ENCODE measurements at places on chromosomes 13 and 19. TPM values are rescaled to one million over a fixed set of nuclear protein-coding genes. Genes with fewer than 3 reads are reported as not detected.

DNA sequence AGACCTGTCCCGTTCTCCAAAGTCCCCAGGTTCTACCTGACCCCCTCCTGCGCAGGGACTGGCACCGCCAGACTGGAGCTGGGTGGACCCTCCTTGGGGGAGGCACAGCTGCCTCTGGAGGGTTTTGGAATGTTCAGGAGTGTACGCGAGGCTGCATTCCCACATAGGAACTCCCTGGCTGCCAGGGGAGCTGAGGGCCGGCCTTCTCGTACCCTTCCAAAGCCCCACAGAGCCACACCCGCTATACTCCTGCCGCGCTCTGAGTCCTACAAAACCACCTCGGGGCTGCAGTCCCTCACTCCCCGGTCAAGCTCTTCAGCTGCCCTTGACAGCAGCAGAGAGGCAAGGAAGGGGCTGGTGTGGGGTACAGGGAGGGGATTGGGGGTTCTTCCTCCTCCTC lies 484 bp upstream of the MUC16 start:
- no peak for DNase-seq

Gene RXFP2
- not detected for polyA plus RNA-seq

- DNase-seq = peak; percentile 94
Observed at GRCh38 chr13:42039946-42040729, 8.3 kb upstream of the DGKH start.

- no peak for DNase-seq
Observed at GRCh38 chr19:47660435-47660832, 51.5 kb downstream of the BICRA start.

GRCh38 chr13:48000559-48001113 lies 437 bp downstream of the SUCLA2 start:
- DNase-seq = no peak

DNA sequence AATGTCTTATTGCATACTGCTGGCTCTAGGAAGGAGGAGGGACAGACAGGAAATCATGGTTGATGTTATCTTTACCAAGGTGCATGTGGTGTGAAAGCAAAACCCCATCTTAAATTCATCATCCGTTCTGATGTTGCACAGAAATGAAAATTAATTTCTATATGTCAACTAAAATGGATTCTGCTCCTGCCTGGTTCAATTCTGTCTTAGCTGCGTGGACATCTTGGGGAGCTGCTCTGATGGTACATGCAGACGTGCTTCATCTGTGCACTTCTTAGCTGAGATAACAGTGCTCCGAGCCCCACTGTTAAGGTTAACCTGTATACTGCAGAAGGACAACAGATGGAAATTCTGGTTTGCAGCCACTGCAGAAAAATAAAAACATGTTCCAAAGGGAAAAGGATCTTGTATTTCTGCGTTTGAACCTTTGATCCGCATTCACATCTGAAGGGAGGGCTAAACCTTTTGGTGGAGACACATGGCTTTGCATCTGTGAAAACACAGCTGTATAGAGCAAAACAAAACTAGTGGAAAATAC lies 155.6 kb downstream of the TM9SF2 start:
- DNase-seq = no peak

- no peak for DNase-seq
Observed at GRCh38 chr13:110442930-110443621, 118.4 kb downstream of the RAB20 start.

Gene FBXO27
- polyA plus RNA-seq = 7.8 TPM

- DNase-seq = no peak
Observed at GRCh38 chr19:51542699-51543098, 11.2 kb upstream of the SIGLEC6 start.

- no peak for DNase-seq
Observed at GRCh38 chr19:18605546-18606280, 886 bp downstream of the CRLF1 start.

DNA sequence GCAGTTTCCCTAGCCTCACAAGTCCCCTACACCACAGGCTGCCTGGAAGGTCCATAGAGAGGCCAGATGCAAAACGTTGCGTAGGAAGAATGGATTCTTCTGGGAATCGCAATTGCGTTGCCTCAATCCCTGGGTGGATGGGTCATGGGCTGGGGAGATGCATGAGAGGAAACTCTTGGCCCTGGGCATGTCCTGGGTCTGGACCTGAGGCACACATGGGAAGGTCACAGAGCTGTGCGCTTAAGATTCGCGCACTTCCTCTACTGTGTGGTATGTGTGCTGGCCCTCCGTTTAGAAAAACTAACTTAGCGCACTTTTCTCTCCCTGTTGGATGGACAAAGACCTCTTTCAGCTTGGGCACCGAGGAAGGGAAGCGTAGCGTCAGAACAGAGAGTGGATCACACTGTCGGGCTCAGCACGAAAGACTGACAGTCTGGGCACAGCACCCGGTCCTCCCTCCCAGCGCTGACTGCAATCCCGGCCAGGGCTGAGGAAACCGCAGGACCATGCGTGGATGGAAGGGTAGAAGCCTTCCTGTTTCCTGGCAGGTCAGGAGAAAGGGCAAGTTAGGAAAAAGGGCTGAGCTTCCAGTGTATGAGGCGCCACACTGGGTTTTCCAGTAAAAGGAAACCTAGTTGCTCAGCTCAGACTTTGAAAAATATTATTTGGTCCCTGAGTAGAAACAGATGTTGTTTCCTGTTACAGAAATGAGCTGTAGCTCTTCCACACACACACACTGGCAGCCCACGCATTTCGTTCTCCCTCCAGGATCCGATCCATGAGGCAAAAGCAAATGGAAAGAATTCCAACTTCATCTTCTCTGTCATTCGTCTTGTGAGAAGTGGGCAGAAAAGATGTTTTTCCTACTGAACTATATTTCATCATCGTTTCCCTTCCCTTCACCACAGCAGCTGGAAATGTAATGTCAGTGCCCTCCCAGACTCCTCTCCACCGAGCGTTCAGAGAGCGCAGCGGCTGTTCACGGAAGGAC lies 86.0 kb downstream of the ING1 start:
- no peak for DNase-seq

Gene TEX26
- not detected for polyA plus RNA-seq

- DNase-seq = no peak
Observed at GRCh38 chr13:58893396-58893795, 1261.9 kb downstream of the PCDH17 start.

Gene SYCN
- not detected for polyA plus RNA-seq

- DNase-seq = no peak
Observed at GRCh38 chr13:28056426-28056825, 44.0 kb downstream of the FLT3 start.

DNA sequence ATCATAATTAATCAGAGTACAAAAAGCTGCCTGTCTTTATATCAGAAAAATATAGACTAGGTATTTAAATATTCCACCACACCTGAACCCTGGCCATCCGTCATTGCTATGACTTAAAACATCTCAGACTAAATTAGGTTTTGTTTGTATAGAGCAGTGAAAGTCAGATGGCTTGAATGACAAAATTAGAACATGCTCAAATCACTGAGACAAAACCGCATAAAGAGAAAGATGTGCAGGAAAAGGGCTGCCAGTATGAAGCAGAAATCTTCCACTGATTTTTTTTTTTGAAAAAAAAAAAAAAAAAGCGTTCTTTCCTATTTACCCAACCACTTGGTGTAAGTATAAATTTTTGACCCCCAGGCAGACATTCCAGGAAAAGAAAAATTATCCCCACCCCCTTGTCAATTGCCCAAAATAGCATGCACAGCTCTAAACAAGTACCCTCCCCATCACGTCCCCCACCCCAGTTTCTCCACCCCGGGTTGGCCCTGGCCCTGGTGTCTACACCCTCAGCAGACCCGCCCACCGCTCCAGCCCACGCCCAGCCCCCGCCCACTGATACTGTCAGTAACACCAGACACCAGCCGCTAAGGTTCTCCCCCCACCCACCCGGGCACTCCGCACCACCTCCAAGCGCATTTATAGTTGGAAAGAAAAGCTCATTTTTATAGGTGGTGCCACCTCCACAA lies 118.6 kb downstream of the URI1 start:
- DNase-seq = no peak

Gene CCDC106
- polyA plus RNA-seq = 51.9 TPM

DNA sequence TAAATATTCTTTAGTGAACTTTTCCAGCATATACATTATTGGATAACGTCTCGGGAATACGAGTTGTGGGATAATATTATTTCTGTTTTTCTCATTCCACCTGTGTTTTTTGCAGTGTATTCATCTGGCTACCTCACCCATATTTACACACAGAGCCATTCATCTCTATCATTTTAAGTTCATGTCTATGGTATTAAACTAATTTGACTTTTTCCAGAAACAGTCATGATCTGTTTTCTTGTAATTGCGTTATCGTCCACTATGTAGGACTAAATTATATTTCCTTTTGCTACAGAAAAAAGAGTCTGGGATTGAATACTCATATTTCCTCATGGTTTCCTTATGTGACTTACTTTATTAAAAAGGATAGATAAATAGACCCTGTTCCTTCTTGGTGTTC lies 2.7 kb downstream of the ATP11A start:
- no peak for DNase-seq

DNA sequence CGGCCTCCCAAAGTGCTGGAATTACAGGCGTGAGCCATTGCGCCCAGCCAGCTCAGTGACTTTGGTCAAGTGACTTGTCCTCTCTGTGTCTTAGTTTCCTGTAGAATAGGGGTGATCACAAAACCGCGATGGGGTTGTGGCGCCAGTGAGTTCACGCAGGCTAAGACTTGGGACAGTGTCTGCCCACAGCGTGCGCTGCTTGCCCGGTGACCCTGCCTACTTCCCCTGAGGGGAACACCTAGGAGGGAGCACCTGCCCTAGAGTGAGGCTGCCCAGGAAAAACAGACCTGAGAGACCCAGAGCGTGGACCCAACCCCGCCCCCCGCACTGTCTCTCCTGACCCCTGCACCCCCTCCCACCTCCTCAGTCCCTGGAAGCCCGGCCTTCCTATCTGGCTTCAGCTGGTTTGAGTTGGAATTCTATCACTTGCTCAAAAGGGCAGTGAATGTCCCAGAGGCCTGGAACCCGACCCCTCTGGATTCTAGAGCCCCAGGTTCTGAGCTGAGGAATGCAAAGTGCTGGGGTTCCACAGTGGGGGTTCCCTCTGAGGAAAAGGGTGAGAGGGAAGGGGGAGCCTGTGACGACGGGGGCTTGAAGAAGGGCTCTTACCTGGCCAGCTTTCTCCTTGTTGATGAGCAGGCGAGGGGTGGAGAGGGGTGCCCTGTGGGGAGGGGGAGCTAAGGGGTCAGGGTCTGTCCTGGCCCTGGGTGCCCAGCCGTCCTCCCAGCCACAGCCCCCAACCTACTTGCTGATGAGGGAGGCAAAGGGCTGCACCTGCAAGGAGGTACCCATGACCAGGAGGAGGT lies 2.2 kb upstream of the RINL start:
- no peak for DNase-seq

Gene APLP1
- 13.6 TPM for polyA plus RNA-seq

- DNase-seq = no peak
Observed at GRCh38 chr13:101258071-101258470, 158.2 kb downstream of the NALCN start.

- DNase-seq = no peak
Observed at GRCh38 chr13:74573654-74574053, 439.4 kb upstream of the KLF12 start.
